ENCODE measurements at places on chromosomes 13 and 19.

- no peak for DNase-seq
These were observed 21.6 kb downstream of the SLAIN1 start for GRCh38 chr13:77719128-77719527.

GRCh38 chr13:24107955-24108614, 52.4 kb upstream of the SPATA13 start:
- DNase-seq = no peak

GRCh38 chr19:45166723-45167252, 6.0 kb upstream of the NKPD1 start:
- no peak for DNase-seq

GRCh38 chr19:4140237-4140711, 13.2 kb upstream of the CREB3L3 start:
- DNase-seq = no peak

GRCh38 chr13:47110833-47111240, 214.0 kb upstream of the HTR2A start:
- DNase-seq = no peak
